Activated effector memory CD4-positive, alpha-beta T cell treated with Interleukin-2 at 50 U/mL for 16 hours (primary cell): ENCODE measurements at places on chromosomes 5 and 9.

GRCh38 chr5:130795037-130795436 lies 370.0 kb downstream of the HINT1 start:
- DNase-seq = no peak

DNA sequence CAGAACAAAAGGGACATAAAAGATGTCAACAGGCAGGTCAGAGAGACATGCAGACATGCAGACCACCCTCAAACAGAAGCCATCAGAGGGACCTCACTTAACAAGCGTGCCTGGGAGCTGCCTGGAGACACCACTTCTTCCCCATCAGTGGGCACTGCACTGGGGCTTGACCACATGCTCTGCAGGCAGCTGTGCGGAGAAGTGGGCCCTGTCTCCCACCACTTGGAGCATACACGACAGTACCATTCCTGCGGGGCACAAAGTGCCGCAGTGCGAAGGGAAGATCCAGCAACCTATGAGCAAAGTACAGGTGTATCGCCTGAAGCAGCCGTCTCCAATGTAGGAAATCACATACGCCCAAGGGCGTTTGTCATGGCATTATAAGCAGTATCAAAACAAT lies 150.5 kb upstream of the FOXD4L5 start:
- DNase-seq = no peak

GRCh38 chr5:9415091-9415490 lies 130.8 kb downstream of the SEMA5A start:
- no peak for DNase-seq

DNA sequence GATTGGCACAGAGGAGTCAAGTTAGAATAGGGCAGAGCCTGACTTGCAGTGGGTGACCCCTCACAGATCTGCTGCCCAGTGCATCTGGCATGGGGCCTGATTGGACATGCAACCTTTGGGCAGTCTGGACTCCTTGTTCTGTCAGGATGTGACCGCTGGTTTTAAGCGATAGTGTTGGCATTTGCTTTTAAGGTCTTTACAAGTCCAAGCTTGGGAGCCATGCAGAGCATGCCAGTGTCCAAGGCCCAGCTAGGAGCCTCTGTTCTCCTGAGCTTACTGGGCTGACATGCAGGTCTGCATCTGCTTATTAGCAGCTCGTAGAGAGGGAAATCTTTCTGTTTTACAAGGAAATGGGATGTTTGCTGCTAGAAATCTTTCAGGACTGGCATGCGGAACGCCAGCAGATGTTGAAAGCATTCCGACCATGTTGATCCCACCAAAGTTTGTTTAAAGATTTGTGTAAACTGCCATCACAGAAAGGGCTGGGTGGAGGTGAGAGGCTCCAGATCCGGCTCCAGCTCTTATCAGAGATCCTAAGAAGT lies 27.5 kb downstream of the GADD45G start:
- no peak for DNase-seq

GRCh38 chr9:14525856-14526255 lies 167.4 kb downstream of the ZDHHC21 start:
- no peak for DNase-seq
